ENCODE measurements at places on chromosomes 3 and 15. TPM values are rescaled to one million over a fixed set of nuclear protein-coding genes. Genes with fewer than 3 reads are reported as not detected.

ZNF80 gene
- total RNA-seq, result not detected

ZNF774 gene
- 3.1 TPM for total RNA-seq

MYZAP gene
- total RNA-seq, result 625 TPM

TRIP4 gene
- total RNA-seq, result 15.2 TPM

HRG gene
- total RNA-seq, result not detected

DISP2 gene
- total RNA-seq, result 0.91 TPM

ITIH3 gene
- 0.54 TPM for total RNA-seq

EPHB3 gene
- 1.3 TPM for total RNA-seq

ZNF860 gene
- 0.34 TPM for total RNA-seq

RAB6B gene
- total RNA-seq, result 34.8 TPM

CFAP92 gene
- total RNA-seq, result 0.63 TPM
